ENCODE measurements at places on chromosomes 16 and 17.
A peak's percentile ranks its signal among the peaks of the same experiment; 100 is the strongest.

- DNase-seq = no peak
Observed at GRCh38 chr17:73564843-73565242, 79.4 kb downstream of the SDK2 start.

- DNase-seq = no peak
Observed at GRCh38 chr17:63349478-63350000, 96.6 kb downstream of the CYB561 start.

DNA sequence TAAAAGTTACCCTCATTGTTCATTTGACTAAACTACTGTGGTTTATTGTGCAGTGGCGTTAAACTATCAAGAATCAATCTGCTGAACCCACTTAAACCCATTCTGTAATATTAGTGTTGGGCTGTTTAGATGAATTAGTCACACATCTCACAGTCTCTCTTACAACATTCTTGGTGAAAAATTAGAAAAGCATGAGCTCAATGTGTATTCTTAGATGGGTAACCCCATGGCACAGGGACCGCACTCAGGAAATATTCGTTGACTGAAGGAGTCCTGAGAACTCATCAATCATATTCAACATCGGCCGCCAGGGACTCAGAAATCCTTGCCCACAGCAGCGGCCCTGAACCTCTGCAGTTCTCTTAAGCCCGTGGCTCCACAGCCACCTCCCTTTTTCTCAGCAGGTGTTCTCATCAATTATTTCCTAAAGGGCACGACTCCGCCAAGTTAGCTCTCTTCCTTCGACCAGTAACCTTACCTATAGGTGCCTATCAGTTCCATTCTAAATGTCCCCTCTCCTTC lies 155.6 kb downstream of the STX8 start:
- DNase-seq = no peak

GRCh38 chr17:57697891-57698711 lies 47.0 kb downstream of the CCDC182 start:
- no peak for DNase-seq

GRCh38 chr16:29757950-29758466 lies 12.2 kb upstream of the C16orf54 start:
- no peak for DNase-seq

- peak; percentile 91 for DNase-seq
Observed at GRCh38 chr17:32286518-32286900, 20.9 kb downstream of the RHBDL3 start.

- no peak for DNase-seq
Observed at GRCh38 chr17:4204190-4204589, 59.6 kb downstream of the ANKFY1 start.

GRCh38 chr16:75305364-75306098 lies 54.1 kb upstream of the BCAR1 start:
- DNase-seq = peak; percentile 97

DNA sequence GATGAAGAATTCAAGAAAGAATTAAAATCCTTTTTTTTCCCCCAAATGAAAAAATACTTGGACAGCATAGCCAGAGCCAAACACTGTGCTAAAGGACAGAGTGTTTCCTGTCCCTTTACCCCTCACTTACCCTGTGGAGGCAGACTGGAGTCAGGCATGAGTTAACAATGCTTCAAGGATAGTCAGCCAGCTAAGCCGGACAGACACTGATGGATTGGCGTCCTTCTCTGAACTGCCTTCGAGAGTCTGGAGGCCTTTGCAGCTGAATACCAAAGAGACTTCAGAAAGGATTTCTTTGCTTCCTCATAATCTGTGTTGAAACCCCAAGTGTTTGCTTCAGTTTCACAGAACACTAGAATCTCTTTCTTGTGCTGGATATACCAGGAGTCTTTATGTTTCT lies 4.6 kb downstream of the METTL9 start:
- no peak for DNase-seq

- DNase-seq = no peak
Observed at GRCh38 chr16:59148056-59148768, 414.1 kb upstream of the GOT2 start.

DNA sequence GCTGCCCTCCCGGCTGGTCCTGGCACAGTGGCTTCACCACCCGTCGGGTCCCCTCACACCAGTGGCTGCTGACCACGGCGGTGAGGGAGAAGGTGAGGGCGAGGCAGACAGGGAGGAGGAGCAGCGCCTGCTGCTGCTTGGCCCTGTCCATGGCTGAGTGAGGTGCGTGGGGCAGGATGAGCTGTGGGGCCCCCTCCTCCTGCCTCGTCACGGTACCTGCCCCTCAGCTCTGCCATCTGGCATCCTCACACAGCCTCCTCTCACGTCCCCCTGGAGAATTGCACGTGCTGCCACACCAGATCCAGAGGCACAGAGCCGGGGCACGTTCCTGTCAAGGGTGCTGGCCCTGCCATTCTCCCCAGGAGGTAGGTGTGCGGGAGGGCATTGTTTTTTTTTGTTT lies at the start of gene GSG1L2:
GSG1L2 (minus strand) TSS at position 159 of the 400 bp plus-strand sequence; CDS start at position 151, 8 bp downstream.
- DNase-seq = no peak

DNA sequence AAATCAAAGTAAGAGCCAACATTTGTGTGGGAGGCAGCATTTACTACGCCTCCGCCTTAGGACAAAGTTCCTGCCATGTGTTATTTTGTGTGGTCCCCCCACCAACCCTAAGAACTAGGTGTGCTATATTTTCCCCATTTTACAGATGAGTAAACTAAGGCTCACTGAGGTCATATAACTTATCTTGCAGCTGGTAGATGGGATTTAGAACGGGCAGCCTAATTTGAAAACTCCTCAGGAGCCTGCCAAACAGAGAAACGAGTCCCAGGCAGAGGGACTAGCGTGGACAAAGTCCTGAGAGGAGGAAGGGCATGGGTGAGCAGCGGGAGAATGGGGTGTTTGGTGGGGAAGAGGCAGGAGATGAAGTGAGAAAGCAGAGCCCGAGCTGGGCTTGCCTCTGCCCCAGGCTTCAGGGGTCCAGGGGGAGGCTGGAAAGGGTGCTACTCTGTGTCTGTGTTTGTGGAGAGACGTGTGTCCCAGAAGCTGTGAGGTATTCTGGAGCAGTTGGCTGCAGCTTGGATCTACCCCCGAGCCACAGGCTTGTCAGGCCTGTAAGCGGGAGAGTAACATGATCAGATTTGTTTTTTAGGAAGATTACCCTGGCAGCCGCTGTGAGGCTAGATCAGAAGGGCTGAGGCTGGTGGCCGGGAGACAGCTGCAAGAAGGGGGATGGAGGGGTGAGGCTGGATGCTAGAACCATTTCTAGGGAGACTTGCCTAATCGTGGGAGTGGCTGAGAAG lies 5.0 kb downstream of the MLLT6 start:
- DNase-seq = no peak

GRCh38 chr16:75096656-75097055 lies 19.9 kb downstream of the LDHD start:
- DNase-seq = no peak

DNA sequence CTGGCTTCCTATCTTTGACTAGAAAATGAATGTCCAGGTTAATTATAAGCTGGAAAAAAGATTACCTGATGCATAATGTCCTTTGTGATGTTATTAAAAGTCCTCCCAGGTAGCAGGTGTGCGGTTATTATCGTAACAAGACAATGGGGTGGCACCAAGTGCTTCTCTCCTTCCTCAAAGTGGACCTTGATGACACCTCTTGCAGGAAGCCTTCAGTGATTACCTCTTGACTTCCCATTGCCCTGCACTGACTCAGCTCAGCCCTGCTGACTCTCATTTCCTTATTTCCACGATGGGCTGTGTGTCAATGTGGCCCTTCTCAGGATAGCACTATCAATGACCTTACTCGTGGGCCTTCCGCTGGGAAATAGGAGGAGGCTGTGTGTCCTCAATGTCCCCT lies 477.4 kb upstream of the CCL2 start:
- no peak for DNase-seq

DNA sequence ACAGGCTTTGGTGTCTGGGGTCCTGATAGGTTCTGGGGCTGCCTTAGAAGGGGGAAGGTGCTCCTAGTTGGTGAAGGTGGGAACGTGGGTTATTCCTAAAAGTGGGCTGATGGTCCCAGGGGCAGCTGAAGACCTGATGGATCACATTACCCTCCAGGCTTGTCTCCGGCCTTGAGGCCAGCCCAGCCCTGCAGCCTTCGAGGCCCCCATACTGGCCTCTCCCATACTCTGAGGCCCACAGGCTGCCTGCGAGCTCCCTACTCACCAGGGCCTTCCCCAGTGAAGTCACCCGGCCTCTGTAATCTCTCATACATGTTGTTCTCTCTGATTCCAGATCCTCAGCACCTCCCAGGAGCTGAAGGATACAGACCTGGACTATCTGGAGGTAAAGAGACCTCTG lies 2.7 kb downstream of the RNF112 start:
- no peak for DNase-seq

DNA sequence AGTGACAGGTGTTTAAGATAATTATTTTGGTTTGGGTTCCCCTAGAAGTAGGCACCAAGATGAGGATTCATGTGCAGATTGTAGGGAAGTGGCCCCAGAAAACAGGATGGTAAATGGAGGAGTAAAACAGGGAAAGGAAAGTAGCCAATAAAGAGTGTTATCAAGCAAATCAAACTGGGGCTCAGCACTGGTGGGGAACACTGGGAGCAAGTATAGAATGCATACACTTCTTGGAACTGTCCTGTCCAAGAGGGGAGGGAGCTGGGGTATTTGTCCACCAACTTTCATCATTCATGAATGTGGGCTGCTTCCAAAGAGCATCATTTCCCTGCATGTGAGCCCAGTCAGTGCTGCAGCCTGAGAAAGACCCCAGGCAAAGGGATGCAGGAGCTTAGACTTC lies 215.7 kb upstream of the IRX5 start:
- DNase-seq = no peak

- DNase-seq = no peak
Observed at GRCh38 chr16:58605562-58605961, 24.1 kb downstream of the CNOT1 start.

DNA sequence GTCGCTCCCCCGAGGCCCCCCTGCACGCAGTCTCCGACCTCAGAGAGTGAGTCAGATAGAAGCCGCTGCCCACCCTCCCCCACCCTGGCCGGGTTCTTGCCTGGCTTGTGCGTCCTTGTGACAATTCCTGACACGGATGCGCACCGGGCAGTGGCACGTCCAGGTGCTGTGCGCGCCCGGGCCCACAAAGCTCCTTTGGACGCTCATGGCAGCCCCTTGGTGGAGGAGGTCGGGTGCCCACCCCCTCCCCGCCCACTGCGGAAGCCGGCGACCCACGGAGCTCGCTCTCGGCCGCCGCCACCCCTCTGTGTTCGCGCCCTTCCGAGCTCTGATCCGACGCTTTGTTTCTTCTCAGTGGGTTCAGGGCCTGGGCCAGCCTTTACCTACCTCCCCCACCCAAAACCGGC lies 662 bp upstream of the TUBB3 start:
- peak; percentile 34 for DNase-seq

- no peak for DNase-seq
Observed at GRCh38 chr17:39754958-39755553, 17.3 kb downstream of the GRB7 start.

- DNase-seq = no peak
Observed at GRCh38 chr17:34265711-34266110, 4.3 kb upstream of the CCL7 start.

DNA sequence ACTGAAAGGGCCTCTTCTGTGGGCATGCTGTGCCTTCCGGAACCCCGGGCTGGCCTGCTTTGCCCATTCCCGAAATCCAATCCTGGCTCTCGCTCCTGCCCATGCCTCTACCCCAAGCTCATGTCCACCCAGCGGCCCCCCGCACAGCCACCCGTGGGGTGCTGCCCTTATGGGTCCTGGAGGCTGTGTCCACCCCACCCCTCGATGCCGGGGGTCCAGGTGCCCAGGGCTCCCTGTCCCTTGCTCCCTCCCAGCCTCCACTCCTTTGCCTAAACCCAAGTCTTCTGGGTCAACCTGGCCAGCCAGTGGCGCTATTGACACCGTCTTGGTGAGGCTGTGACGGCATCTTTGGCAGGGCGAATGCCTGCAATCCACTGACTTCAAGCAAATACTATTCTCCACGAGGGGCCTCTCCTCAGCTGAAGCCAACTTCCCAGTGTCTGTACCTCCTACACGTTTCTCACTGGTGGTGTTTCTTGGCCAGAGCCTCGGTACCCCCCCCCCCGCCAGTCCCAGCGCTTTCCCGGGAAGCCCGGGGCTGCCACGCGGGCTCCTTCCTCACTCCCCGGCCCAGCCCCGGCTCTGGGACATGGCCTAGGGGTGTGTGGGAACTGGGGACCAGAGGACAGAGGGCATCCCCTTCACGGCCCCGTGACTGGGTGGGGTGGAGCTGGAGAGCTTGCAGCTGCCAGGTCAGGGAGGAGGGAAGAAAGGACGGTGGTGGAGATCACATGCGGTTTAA lies 12.2 kb upstream of the DUS1L start:
- no peak for DNase-seq

DNA sequence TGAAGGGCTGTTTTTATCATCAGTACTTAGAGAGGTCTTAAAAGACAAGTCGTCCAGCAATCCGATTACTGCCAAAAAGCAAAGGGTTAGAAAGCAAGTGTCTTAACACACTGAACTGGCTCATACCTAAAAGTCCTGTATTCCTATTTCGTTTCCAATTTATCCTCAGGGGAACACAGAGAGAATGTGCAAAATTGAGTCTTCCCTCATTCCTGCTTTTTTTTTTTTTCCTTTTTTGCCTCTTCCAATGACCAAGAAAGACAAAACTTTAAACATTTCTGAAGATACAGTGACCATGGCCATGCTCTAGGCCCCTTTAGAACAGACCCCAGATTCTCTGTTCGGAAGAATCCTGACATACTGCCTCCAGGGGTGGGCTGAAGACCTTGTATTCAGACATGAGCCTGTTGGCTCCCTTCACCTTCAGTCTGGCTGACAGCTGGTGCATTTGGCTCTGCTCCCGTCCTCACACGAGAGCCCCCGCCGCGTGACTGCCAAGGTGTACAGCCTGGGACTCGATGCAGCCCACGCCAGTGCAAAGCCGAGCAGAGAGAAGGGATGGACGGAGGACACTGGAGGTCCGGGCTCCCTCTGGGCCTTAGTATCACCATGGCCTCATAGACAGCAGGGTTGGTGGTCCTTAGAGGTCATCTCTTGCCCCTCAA lies 47.0 kb downstream of the COTL1 start:
- DNase-seq = no peak

DNA sequence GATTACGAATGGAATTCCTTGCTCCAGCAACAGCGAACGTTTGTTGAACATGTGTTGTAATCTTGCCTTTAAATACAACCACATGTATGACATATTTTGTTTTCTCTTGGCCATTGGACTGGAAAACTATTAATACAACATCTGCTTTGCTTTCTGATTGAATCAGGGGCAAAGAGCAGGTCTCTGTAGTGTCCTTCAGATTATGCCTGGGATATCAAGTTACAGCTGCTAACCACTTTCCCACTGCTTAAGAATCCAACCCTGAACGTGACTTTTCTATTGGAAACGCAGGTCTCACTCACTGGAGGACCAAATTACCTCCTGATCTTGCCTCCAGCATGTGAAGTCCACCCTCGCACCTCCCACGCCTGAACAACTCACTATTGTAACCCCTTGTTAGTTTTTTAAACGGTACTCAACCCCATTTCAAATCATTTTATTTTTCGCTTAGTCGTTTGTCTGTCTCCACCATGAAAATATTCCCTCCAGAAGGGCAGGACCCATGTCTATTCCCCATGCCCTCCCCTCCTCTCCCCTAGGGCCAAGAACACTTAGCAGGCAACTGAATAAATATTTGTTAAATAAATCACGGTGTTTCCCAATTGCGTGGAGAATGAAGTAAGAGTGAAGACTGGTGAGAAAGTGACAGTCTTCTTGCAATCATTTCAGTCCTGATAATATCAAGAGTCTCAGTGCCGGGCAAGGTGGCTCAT lies 57.4 kb upstream of the MRTFB start:
- no peak for DNase-seq
